ENCODE measurements at places on chromosomes 4 and X. TPM values are rescaled to one million over a fixed set of nuclear protein-coding genes. Genes with fewer than 3 reads are reported as not detected.

DNA sequence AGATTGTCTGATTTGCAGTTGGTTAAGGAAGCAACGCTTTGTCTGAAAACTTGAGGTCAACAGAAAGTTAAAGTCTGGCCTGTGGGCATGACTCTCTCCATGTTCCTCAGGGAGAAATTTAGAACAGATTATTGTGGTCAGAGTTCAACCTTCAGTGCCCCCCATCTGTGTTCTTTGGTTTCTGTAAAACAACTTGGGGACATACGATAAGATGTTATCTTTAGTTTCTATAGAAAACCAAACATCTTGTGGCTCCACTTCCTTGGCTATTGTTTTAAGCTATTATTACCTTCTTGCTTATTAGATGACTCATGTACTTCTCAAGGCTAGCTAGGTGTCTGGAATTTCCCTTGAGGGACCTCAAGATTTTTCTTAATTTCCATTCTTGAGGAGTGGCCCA, 507.7 kb downstream of the PDHA2 start:
- no peak for DNase-seq

DNA sequence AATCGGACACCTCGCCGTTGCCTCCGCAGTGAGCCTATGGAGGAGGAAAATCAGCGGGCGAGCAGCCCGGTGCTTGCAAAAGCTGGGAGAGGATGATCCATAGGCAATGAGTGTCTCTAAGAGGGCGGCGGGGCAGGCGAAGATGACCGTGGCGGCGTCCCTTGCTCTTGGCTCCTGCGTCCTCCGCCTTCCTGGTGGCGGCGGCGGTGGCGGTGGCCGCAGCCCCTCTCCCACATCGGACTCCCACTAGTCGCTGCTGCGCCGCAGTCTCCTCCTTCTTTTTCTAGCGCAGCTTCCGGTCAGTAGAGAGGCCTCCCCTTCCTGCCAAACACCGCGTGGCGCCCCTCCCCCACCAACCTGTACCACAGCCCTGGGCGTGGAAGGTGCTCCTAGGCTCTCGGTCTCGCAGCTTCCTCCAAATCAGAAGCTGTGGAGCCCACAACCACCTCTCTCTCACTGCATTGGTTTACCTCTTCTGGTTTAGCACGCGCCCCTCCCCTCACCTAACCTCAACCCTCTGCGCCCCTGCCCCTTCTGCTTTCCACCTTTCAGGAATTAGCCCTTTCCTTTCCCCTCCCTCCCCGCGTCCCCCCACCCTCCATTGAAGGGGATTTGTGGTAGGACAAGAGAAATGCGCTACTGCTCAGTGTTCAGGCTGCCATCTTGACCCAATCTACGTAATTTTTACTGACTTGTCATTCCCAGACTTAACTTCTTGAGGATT, at the start of gene SPIN3:
TSS of gene SPIN3 (minus strand) at position 271 of the 724 bp plus-strand sequence. CDS start 594 bp downstream, outside the sequence.
- peak; percentile 73 for DNase-seq

- DNase-seq: no peak
Observed at GRCh38 chr4:152258391-152258790, 277.5 kb downstream of the FBXW7 start.

The AMTN gene
- total RNA-seq: not detected

The TKTL2 gene
- total RNA-seq: not detected

The SPATA18 gene
- 1.9 TPM for total RNA-seq

GRCh38 chr4:106312377-106312776, 3.6 kb downstream of the TBCK start:
- DNase-seq: no peak

The SGCB gene
- 9.4 TPM for total RNA-seq

The SRPX2 gene
- 4.0 TPM for total RNA-seq

All from dermis microvascular lymphatic vessel endothelial cell (primary cell).